ENCODE measurements at places on chromosomes 11 and 22.

GRCh38 chr22:42515896-42516295 lies 3.7 kb downstream of the RRP7A start:
- no peak for DNase-seq

DNA sequence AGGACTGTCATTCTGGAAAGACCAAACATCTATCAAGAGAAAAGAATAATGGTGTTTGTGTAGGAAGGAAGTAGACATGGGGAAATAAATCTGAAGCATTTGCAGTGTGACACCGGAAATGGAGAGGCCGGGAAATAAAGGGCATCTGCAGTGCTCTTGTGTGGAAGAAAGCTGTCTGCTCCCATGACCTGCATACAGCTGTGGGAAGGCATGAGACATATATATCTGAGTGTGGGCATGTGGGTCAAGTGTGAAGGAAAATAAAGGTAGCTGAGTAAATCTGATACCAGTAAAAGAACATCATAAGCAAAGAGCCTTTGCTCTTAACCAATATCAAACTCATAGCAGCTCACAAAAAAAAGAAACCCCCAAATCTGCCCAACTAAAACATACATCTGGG lies 72.1 kb upstream of the OR5AK2 start:
- DNase-seq = peak; percentile 42

DNA sequence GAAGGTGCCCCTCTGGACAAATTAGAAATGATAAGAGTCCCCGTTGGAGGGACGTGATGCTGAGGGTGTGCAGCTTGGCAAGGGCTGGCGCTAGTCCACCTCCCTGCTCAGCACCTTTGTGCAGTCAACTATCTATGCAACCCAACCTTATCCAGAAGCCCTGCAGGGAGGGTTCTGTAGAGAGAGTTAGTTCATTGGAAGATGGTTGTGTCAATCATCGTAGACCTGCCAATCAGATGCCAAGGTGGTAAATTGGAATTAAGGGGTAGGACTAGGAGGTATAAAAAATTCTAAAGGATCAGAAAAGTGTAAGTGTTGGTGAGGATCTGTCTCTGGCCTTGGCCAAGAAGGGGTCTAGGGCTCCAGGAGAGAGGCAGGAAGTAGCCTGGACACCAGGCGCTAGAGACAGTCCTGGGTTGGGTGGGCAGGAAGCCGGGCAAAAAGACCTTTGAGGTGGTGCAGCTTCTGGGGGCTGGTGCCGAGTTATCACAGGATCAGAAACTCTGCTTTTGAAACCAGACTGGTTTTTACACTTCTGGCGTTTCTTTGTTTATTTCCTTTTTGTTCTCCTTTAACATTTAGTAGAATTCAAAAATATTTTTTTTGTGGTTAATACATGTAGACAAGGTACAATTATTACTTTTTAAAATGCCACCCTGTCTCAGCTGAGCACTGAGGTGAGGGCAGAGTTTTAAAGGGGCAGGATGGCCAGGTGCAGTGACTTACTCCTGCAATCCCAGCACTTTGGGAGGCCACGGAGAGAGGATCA lies 1.6 kb downstream of the C1QTNF6 start:
- DNase-seq = peak; percentile 46

GRCh38 chr22:21044931-21045584 lies 688 bp upstream of the LRRC74B start:
- DNase-seq = peak; percentile 48

- no peak for DNase-seq
Observed at GRCh38 chr22:46764779-46765485, 2.5 kb downstream of the TBC1D22A start.

GRCh38 chr11:62918531-62918930 lies 2.6 kb downstream of the CHRM1 start:
- no peak for DNase-seq

GRCh38 chr11:126857860-126858808 lies 142.4 kb downstream of the KIRREL3 start:
- no peak for DNase-seq

DNA sequence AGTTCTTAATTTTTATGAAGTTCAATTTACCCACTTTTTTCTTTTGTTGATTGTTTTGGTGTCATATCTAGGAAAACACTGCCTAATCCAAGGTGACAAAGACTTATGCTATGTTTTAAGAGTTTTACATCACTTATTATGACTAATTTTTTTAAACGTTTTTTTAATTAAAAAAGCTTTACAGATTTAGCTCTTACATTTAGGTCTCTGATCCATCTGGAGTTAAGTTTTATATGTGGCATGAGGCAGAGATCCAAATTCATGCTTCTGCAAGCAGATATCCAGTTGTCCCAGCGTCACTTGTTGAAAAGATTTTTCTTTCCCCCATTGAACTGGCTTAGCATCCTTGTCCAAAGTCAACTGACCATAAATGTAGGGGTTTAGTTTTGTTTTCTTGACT lies 72.6 kb downstream of the PACSIN2 start:
- no peak for DNase-seq

DNA sequence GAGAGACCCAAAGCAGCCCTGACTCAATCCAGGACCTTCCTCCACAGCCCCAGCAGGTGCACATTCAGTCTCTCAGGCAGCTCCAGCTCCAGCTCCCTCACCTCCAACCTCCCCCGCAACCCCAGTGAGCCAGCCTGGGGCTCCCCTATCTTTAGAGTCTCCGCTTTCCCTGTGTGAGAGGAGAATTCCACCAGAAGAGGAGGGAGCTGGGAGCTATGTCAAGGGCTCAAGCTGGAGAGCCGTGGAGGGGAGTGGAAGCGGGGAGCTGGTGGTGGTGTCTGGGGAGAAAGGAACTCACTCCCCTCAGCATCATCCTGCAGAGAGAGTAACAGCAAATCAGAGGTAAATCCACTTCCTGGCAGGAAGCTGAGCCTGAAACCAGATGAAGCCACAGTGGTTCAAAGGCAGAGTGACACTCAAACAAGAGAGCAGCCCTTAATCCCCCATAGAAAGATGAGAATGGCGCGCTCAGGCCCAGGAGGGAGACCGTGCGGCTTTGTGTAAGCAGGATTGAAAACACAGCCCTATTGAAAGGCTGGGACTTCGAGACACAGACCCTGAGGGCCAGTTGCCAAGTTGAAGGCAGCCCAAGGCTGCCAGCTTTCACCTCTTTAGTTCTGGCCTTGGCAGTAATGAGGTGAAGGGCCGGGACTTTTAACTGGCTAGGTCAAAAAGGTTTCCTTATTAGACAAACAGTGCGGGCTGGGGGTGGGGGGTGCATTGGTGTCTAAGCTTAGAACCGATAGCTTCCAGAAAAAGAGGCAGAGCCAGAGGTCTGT lies 21.4 kb upstream of the CDON start:
- DNase-seq = no peak

- DNase-seq = peak; percentile 59
Observed at GRCh38 chr11:35077709-35078469, 61.1 kb upstream of the CD44 start.

DNA sequence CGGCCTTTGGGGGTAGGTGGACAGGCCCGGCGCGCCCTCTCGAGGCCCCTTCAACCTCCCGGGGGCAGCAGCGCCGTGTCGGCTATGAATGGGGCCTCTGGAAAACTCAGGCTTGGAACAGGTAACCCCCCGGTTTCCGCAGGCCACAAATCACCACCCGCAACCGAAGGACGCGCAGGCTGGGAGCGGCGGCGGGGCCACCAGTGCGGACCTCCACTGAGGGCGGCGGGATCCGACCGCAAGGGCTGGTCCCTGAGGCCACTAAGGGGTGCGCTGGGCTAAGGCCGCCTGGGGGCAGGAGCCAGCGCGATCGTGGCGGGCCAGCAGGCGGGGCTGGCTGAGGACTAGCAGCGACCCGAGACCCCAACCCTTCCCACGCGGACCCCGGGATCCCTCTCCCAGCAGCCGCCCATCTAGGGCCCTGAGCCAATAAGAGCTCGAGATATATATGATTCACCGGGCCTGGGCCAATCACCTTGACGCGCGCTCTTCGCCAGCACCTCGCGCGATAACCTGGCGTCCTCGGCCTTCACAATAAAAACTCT lies 609 bp upstream of the ATF4 start:
- peak; percentile 93 for DNase-seq

DNA sequence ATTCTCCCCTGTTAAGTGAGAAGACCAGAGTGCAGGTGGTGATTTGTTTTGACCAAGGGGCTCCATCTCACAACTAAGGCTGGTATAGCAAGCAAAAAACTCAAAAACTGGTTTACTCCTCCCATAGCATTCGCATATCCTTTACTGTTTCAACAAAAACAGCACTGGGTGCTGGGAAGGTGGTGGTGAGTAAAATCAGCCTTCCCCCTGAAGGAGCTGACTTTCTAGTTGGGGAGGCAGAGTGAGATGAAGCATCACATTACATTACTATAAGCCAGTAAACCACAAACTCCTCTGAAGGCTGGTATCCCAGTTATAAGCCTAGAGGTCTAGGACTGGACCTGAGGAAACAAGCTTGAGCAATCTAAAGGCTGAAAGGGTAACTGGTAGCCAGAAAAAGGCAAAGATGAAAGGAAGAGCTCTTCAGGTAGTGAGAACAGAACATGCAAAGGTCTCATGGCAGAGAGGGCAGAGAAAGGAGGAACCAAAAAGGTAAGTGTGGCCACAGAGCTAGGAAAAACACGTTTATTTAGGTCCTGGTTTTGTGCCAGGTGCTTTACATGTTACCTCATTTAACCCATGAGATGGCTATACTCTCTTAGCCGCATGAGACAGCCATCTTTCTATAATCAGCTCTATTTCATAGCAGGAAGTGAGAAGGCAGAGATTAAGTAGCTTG lies 22.3 kb downstream of the TMEM123 start:
- no peak for DNase-seq

- no peak for DNase-seq
Observed at GRCh38 chr11:98771791-98772190, 249.0 kb upstream of the CNTN5 start.

GRCh38 chr11:120073196-120073595 lies 64.7 kb downstream of the TRIM29 start:
- no peak for DNase-seq

DNA sequence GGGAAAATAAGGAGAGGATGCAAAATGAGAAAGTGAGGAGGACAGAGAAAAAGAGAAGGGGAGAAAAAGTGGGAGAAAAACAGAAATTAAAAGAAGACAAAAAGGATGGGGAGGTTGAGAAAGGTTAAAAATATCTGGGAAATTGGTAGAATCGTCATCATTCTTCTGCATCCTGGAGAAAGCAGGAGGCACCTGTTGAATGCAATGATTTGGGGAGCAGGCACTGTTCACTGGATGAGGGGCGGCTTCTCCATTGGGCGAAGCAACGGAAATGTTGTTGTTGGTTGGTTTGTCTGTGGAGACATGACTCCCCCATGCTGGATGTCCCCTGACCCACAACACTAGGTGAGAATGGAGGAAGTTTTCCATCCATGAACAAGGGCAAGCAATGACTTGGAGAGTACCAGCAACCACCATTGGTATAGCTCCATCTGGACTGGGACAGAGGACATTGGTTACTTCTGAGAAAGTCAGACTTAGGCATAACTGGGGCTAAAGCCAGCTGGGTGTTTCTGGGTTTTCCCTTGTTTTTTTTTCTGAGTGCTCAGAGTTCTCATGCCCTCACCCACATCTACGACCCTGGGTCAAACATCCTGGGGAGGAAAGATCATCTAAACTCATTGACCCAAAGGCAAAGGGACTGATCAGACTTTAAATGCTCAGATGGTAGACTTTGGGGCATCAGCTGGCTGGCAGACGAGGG lies 11.9 kb upstream of the CD44 start:
- DNase-seq = no peak

DNA sequence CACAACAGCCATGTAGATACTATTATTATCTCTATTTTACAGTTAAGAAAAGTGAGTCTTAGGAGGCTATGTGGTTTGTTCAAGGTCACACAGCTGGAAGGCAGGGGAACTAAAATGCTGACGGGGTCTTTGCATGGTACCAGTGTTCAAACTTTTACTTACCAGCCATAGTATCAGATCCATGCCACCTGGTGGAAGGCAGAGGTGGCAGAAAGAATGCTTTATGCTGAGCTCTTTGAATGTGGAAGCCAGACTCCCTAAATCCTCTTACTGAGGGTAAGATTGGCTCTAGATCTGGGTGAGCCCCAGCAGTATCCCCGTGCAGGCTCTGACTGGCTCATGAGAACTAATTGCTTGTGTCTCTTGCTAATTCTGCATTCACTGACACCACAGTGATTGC lies 54.3 kb upstream of the NAV2 start:
- DNase-seq = no peak

DNA sequence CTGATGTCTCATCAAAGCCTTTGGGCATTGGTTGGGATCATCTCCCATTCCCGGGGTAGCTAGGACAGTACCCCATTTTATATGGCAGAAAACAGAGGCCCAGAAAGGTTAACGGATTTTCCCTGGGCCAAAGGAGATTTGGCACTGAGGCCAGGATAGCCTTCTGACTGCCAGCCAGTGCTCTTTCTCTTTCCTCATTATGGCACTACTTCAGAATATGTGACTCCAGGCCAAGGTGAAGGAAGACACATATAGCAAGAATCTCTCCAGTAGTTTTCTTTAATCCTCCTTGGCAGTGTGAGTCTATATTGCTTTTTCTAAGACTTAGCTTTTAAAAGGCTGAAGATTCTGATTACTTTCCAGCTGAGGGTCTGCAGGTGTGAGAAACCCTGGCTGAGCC lies 94.8 kb upstream of the AMOTL1 start:
- DNase-seq = no peak

DNA sequence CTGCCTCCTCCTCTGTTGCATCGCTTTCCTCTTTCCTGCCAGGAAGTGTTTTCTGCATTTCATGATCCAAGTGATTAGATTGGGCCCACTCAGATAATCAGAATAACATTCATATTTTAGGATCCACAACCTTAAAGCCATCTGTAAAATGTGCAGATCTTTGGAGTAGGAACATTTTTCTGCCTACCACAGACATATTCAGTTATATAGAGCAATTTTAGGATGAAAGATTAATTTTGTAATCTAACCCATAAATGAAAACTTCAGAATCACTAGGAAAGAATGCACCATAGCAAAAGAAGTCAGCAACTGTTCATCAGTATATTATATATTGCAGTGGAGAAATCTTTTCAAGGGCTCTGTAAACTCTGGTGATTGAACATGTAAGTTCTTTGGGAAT lies 659.9 kb upstream of the LUZP2 start:
- DNase-seq = no peak

GRCh38 chr11:112844517-112844916 lies 116.7 kb upstream of the NCAM1 start:
- DNase-seq = peak; percentile 11

- DNase-seq = no peak
Observed at GRCh38 chr11:12750181-12750580, 76.0 kb downstream of the TEAD1 start.

DNA sequence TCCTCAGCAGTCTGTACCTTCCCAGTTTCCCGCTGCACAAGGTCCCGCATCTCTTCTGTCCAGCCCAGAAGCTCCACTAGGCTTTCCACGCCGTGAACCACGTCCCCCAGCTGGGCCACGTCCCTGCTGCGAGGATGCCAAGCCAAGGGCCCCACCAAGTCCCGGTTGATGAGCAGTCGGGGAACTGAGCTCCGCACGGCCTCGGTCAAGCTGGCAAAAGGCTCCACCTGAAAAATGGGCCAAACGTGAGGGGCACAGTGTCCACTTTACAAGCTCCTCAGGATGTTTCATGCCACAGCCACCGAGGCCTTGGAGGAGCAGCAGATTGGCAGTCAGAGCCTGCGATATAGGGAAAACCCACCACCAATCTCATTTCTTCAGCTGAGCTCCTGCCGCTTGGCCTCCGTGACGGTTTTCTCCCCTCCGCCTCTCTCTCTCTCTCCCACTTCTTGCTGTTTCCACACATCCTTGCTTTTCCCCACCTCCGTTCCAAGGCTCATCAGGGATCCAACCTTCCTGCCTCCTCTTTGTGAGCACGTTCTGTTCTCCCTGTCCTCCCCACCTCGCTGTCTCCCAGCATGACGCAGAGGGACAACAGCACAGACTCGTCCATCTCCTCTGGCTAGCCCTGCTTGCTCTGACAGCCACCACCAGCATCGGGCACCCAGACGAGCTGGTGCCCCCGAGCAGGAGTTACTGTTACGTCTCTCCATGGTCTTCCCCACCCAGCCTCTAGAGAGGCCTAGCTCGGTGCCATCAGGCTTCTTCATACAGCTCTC lies 11.5 kb downstream of the RIC8A start:
- no peak for DNase-seq

Measured in A172 (cell line).